ENCODE measurements at places on chromosomes 1 and 21.

- ATAC-seq: no peak
Observed at GRCh38 chr21:29870814-29871213, 69.0 kb downstream of the GRIK1 start.

GRCh38 chr1:185853739-185854138 lies 119.5 kb downstream of the HMCN1 start:
- no peak for ATAC-seq

DNA sequence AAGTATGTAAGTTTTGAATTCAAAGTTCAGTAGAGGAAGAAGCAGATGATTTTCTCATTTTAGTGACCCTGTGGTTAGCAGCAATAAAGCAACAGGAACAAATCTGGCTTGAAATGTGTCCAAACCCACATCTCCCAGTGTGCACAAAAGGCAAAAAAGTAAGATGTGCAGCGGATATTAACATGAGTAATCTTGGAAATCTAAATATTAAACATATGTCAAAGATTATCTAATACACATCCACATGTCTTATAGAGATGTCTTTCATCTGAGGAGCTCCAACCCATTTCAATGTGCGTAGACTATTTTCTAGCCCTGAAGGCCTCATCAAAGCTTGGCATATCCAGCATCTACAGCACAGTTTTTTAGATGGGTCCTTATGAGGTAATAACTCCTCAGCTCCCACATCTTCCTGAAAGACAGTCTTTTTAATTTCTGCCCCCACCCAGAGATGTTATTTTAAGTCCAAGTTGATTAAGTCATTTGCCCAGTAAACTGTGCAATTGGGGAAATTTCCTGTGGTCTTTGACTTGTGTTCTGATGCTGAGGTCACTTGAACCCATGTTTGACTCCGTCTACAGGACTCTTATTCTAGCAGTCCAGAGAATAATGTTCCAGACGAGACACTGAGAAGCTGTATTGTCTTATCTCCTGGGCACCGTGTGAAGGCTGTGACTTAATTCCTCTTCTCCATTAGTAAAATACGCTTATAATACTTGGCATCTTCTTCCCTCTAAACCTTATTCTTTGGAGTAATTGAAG lies 73.7 kb downstream of the LMO4 start:
- no peak for ATAC-seq

GRCh38 chr1:183245357-183245756 lies 59.3 kb downstream of the LAMC2 start:
- no peak for ATAC-seq

DNA sequence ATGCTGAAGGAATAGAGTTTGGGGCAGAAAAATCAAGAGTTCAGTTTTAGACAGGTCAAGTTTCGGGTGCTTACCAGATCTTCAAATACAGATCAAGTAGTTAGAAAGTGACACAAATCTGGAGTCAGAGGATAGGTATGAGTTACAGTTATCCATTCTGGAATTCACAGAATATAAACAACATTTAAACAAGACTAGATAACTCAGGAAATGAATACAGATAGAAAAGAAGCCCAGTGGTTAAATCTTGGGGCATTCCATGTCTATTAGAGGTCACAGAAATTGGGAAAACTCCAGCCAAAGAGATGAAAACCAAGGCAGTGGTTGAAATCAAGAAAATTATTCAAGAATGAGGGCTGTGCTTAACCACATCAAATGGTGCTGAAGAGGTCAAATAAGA lies 187.0 kb upstream of the HP1BP3 start:
- ATAC-seq: no peak

GRCh38 chr1:117029685-117030084 lies 28.1 kb downstream of the CD101 start:
- ATAC-seq: no peak

DNA sequence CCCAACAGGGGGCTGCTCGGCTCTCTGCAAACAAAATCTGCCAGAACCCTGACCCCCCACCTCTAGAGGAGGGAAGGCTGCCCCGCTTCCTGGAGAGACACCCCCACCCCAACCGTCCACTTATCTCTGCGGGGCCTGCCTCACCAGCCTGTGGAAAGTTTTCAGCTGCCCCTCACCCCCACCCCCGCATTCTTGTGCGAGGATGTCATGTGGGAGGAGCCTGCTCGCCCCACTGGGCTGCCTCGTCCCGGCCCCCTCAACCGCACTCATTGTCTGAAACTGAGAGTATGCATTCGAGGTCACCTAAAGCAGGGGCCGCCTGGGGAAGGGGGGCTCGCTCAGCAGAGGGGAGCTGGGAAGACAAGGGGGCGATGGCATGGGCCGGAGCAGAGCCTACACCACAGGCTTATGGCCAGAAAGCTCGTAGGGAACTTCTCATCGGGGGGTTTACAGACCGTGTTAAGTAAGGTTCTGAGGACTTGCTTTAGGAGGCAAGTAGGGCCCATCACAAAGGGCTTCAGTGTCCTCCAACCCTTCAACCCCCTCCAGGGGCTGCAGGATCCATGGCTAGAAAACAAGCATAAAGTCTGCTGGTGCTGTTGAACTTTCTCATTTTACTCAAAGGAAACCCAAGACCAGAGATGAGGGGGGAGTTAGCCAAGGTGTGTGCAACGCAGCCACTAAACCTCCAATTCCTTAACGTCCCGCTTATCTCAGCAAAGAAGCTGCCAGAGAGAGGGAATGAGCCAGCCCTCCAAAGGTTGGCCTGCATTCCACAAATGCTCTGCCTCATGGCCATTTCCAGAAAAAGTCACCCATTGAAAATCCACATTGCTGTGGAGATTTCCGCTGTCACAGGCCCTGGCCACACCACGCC lies 9.4 kb downstream of the EPHA2 start:
- no peak for ATAC-seq

DNA sequence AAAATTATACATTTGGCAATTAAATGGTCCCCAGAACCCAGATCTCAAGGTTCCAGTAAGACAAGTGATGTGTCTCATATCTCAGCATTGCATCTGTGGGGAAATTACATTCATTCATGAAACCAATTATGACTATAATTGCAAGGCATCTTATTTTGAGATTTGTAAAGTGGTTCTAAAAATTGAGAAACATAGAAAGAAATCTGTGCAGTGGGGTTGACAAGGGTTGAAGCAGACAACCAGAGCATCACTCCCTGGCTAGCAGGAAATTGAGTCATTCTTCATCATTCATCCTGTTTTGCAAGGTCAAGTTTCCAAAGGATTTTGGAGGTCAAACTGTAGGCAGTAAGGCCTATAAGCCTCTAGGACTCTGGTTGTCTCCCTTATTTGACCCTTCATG lies 25.1 kb upstream of the MROH9 start:
- no peak for ATAC-seq

DNA sequence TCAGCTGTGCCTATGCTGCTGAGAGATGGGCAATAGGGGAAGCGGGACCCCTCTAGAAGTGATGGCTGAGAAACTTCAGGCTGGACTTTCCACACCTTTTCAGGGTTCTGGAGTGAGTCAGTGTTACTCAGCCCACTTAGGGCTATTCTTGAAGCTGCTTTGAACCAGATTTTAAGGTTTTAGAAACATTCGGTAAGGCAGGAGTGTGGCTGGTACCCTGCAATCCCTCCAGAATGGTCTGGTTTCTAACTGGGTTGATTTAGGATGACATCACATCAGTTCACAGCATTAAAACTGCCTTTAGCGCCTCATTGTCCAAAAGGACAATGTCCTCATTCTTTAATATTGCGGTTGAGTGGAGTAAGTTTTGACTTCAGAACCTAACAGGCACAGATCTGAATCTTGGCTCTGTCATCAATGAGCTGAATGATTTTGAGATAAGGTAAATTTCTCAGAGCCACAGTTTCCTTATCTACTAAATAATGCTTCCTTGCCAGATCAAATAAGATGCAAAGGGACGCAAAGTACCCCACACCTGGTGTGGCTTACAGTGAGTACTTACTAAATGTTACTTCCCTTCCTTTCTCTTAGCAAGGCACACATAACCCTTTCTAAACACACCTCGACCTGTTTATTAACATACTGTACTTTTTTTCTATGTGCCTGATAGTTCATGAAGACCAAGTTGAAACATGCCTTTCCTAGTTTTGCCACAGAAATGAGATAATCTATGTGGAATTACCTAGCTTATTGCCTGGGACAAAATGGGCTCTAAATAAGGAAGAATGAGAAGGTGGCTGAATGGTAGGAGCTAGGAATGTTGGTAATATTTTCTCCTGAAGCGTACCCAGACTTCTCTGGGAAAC lies 209.8 kb downstream of the ROR1 start:
- ATAC-seq: no peak

DNA sequence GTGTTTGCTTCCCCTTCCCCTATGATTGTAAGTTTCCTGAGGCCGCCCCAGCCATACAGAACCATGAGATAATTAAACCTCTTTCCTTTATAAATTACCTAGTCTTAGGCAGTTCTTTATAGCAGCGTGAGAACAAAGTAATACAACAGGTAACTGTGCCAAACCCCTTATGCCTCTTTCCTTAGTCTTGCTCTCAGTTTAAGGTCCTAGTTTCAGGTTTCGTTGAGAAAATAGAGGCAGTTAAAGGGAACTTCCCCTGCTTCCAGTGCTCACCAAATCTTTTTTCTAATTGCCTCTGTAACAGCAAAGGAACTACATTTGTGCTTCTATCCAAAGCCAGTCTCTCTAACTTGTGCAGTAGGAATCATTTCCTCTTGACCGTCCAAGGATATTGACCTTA lies 164.8 kb downstream of the PATJ start:
- ATAC-seq: no peak

DNA sequence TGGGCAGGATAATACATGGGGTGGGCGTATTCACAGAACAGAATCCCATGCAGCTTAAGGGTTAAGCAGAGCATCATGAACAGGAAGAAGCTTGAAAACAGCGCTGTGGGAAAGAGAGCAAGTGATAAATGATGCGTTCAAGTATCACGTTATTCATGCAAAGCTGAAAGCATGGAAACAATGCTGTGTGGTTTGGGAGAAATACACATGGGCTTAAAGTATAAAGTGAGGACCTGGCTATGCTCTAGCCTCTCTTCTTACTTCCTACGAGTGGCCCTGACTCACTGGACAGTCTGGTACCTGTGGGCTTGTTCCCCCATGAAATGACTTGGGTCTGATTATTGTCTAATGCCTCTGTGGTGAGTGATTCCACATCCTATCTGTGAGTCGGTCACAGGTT lies 25.7 kb downstream of the TMPRSS2 start:
- no peak for ATAC-seq

DNA sequence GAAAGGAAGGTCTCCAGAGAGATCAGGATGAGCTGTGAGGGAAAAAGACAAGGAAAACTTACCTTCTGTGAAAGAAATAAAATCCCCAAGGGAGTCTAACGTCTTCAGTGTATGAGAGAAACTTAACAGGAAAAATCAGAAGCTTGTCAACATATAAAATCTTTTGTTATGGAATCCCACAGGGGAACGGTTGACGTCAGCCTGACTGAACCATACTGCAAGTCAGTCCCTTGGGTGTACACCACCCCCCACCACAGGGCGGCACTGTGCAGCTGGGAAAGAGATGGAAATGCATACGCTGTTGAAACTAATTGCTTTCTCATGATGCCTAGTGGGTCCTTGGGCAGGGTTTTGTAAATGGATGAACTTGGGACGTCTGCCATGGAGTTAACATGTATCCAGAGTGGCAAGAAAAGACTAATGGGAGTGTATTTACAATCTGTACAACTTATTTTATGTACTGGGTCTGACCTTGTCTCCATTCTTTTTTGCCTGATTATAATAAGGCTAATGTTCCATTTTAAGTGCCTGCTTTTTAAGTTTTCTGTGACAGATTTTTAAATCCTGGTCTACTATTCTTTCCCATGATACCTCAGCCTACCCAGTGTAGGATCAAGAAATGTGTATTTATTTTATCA lies 22.7 kb downstream of the UTP25 start:
- ATAC-seq: no peak

DNA sequence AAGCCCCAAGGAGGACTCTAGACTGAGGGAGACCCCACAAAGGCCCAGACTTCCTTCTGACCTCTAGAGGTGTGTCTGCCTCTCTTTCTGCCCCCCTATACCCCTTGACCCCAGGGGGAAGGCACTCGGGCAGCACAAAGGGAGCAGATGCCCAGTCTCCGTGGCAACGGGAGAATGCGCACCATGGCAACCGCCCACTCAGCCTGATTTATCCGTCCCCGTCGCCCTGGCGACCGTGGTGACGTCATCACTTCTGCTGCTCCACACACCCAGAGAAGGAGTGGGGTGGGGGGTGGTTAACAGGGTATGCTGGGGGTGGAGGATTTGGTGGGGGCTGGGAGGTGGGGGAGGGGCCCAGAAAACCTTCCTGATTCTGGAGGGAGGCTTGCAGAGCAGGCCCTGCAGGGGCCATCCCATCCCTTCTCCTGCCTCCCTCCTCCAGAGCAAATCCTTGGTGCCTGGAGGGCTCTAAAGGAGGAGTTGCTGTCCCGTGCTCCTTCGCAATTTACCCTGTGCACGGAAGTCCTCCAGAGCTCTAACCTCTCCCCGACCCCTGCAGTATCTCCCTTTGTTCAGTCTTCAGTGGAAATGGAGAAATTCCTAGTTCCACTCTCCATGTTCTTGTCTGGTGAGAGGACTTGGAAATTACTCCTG lies 6.3 kb downstream of the CELF3 start:
- no peak for ATAC-seq

DNA sequence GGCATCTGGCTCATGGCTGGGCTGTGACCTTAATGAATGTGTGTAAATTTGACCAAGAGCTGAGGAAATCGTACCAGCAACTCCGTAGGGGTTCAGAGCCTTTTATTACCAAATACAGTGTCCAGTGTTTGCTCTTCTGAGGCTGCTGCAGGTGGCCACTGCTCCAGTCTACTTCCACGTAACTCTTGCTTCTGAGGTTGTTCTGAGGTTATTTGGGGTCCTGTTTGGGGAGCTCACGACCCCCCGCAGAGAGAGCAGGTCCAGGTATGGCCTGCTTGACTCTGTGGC lies 33.6 kb downstream of the MAN1C1 start:
- no peak for ATAC-seq

- no peak for ATAC-seq
Observed at GRCh38 chr1:117146072-117146471, 24.5 kb upstream of the TRIM45 start.

DNA sequence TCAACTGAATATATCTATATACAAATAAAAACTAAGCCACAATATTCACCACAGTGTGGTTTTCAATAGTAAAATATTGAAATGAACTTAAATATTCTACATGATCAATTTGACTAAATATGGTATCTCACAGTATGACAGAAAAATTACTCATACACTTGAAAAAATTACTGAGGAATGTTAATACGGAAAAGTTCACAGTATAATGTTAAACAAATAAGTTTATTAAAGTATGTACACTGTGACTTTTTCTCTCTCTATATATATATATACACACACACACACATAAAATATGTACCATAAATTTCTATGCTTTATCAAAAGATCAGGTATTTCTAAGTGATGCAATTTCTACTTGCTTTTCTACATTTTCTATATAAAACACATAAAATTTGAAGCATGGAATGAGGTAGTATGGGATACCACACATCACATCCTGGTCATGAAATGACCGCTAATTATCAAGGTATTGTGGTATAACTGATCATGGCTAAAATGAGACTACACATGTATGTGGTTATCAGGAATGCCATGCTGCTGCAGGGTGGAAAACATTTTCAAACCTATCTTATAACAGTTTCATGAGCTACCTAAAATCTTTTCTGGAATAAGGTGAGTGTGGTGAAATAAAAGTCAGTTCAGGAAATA lies 102.3 kb downstream of the CDC42BPA start:
- no peak for ATAC-seq

Measured in activated CD4-positive, CD25-positive, alpha-beta regulatory T cell treated with anti-CD3 and anti-CD28 coated beads, Interleukin-2, amount 50 U/mL, for 24 hours (primary cell).